ENCODE measurements at places on chromosomes 13 and 19.

DNA sequence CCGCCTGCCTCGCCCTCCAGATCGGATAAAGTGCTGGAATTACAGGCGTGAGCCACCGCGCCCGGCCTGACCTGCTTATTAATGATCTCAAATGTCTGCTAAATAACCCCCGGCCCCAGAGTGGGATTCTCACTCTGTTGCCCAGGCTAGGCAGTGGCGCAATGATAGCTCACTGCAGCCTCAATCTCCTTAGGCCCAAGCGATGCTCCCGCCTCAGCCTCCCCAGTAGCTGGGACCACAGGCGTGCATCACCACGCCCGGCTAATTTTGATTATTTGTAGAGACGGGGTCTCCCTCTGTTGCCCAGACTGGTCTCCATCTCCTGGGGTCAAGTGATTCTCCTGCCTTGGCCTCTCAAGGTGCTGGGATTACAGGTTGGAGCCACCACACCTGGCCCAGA, 626 bp upstream of the ATP5F1D start:
- DNase-seq = no peak

- no peak for DNase-seq
Observed at GRCh38 chr19:3818466-3818865, 32.3 kb upstream of the MATK start.

- no peak for DNase-seq
Observed at GRCh38 chr19:12733369-12734214, 892 bp downstream of the TRIR start.

GRCh38 chr13:60150538-60150937, 13.2 kb downstream of the DIAPH3 start:
- no peak for DNase-seq

GRCh38 chr13:30718661-30719524, 16.4 kb upstream of the ALOX5AP start:
- DNase-seq = no peak

DNA sequence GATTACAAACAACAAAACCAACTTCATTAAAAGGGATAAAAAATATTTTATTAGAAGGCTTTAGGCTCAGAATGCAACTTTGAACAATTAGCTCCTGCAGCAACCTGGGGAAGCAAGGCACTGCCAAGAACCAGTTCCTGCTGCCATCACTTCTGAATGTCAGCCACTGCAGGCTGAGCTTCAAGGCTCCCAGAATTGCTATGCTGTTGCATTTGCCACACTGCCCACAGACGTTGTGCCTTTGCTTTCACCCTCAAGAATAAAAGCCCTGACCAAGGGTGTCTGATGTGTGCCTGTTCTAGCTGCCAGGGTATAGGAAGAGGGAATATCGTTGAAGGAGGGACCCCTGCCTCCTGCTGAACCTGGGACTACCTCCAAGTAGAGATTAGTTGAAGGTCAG, 238.4 kb downstream of the ITGBL1 start:
- no peak for DNase-seq

- no peak for DNase-seq
Observed at GRCh38 chr19:48516536-48516935, 4.9 kb upstream of the LMTK3 start.

GRCh38 chr19:42283188-42284065, 14.4 kb downstream of the CIC start:
- DNase-seq = peak; percentile 97

- no peak for DNase-seq
Observed at GRCh38 chr13:20159646-20160305, 1.1 kb downstream of the GJA3 start.

- no peak for DNase-seq
Observed at GRCh38 chr19:6119031-6119430, 8.7 kb upstream of the RFX2 start.

- peak; percentile 65 for DNase-seq
Observed at GRCh38 chr13:26721251-26722121, 39.1 kb downstream of the GPR12 start.

DNA sequence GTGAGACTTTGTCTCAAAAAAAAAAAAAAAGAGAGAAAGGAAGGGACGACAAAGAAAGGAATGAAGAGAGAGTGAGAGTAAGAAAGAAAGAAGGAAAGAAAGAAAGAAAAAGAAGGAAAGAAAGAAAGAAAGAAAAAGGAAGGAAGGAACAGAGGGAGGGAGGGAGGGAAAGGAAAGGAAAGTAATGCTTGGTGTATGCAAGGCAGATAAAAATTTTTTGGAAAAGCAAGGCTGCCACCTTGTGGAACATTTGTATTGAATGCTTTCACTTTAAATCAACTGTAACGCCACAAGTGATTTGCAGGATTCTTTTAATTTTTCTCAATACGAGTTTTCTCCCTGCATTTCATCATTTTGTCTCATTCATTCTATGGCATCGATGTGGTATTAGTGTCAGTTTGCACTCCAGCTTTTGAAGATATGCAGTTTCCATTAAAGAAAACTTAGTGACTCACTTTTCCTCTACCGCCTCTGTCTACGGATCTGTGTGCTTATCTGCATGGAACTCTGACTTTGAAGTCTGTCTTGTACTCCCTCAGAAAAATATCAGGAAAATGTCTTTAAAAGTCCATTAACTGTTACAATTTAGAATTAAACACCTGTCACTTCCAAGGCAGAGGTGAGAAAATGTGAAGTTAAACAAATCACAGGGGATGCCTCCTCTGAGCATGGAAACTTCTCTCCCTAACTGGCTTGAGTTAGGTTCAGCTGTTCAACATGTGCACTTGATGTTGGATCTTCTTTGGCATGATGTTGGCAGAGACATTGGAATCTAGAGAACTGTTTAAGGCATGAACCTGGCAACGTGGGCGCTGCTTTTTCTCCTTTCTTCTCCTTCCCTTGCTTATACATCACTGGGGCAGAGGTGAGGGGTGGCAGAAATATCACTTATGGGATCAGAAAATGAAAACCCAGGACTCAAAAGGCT, 20.0 kb upstream of the ZDHHC20 start:
- DNase-seq = no peak

GRCh38 chr19:34881982-34882381, 44.7 kb upstream of the ZNF30 start:
- no peak for DNase-seq

DNA sequence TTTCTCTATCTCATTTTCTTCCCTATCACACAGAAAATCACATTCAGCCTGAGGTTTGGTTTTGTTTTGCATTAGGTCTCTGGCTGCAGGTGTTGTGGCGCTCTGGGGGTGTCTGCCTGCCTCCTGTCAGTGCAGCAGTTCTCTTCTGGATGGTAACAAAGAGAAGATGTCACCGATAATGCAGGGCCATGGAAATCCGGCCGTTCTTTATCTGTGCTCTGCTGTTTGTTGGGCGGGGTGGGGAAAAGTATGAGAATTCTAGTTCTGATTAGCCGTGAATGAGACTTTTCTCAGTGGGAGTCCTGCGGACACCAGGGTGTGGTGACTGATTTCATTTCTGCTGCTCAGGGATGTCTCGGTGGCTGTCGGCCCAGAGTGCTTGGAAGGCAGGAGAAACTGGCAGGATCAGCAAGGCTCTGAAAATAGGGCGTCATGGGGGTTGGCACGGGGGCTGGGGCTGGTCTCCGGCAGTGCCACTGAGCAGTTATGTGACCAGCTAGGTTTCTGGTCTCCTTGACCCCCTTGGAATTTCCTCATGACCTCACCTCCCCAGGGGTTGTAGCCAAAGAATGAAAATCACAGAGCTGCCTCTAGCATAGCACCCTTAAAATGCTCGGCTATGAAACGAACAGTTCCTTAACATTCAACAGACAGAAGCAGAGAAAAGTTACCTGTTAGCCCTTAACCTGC, 5.0 kb downstream of the RNF113B start:
- DNase-seq = peak; percentile 84

DNA sequence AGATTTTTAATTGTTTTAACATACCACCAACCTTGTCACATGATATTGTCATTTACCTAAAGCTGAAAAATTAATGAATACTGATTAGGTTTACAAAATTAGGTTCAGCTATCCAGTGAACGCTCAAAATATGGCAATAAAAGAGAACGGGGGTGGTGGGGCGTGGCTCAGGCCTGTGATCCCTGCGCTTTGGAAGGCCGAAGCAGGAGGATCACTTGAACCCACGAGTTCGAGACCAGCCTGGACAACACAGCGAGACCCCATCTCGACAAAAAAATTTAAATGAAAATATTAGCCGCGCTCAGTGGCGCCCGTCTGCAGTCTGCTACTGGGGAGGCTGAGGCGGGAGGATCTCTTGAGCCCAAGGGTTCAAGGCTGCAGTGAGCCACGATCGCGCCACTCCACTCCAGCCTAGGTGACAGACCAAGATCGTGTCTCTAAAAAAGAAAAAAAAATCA, 516 bp upstream of the FAM32A start:
- DNase-seq = no peak

DNA sequence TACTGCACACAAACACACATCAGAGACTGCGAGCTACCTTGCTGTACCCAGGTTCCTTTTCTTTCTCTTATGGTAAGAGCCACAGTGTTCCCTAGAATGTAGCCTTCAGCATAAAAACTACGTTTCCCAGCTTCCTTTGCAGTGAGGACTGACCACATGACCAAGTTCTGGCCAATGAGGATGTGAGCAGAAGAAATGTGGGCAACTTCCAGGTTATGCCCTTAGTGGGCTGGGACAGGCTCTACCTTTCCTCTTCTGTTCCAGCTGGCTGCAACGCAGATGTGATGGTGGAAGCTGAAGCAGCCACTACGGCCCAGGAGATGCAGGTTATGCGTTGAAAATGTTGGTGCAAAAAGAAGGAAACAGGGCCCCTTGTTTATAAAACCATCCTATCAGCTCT, 27.5 kb downstream of the VRK3 start:
- no peak for DNase-seq

- no peak for DNase-seq
Observed at GRCh38 chr13:79866436-79866835, 385.5 kb downstream of the NDFIP2 start.

- DNase-seq = no peak
Observed at GRCh38 chr13:94028234-94028633, 451.2 kb downstream of the DCT start.

- DNase-seq = no peak
Observed at GRCh38 chr13:39825886-39826285, 170.4 kb downstream of the COG6 start.

DNA sequence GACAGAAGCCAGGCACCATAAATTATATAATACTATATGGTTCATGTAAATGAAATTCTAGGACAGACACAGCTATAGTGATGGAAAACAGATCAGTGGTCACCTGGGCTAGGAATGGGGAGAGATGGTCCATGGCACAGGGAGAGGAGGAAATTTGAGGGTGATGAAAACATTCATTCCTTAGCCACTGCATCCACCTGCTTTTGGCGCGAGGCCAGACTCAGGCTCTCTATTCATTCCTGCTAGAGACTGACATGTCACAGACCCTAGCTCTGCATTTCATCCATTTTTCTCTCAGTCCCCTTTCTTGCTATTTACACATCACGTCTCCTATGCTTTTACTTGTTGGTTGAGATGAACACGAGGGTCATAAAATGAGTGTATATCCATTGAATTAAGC, 628.3 kb upstream of the SLC10A2 start:
- no peak for DNase-seq

DNA sequence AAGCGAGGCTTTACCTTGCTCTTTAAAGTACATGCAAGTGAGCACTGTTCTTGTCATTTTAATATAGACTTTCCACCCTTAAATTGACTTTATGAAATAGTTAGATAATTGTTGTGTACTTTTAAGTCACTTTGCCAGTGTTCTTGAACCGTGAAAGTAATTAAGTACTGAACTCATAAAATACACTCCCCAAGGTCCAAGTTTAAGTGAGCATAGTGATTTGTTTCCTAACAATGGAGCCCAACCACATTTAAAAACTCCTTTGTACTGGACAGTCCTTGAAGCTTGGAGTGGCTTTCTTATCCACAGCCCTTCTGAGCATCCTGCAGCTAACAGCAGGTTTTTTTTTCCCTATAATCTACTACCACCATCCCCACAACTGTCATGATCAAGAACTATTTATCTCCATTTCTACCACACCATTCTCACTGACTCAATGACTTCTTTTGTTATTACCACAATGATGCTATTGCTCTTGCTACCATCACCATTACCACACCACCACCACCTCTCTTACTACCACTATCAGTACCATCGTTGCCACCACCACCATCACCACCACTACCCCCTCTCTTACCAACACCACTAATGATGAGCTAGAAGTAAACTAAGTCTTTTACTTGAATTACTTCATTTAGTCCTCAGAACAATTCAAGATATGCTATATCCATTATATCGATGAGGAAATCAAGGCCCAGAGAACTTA, 452.6 kb downstream of the DIAPH3 start:
- no peak for DNase-seq

DNA sequence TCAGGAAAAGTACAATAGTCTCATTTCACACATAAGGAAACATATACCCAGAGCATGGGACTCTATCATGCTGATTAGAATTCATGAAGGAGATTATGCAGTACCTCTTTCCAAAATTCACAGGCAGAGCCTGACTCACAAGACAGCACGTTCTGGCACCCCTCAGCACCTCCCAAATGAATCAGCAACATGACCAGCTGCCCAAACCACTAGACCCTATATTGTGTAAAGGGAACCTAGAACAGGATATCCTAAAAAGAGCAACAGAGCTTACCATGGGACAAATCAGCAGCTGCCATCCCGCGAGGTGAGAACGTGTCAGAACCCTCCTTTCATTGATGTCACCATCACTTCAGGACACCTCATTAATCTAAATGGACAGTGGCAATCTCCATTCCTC, 2.5 kb downstream of the ZNF426 start:
- no peak for DNase-seq

GRCh38 chr13:110301606-110302553, 5.1 kb downstream of the COL4A1 start:
- DNase-seq = no peak

GRCh38 chr19:38676023-38676877, 28.8 kb downstream of the ACTN4 start:
- peak; percentile 62 for DNase-seq

All from right cardiac atrium (tissue), 5 donors.